NCI-H748 treated with DMSO at 0.1 percent for 48 hours (cell line): ENCODE measurements at places on chromosomes 3 and 15.

DNA sequence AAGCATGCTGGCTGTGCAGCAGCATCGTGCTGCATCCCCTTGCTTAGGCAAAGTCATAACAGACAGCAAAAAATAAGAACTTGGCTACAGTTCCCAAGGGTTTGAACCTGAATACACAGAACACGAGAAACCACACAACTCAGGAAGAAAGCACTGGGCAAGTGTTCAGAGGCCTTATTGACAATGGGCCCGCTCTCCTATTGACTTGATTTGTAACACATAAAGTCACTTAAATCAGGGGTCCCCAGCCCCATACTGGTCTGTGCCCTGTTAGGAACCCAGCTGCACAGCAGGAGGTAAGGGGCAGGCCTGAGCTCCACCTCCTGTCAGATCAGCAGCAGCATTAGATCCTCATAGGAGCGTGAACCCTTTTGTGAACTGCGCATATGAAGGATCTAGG, 145.1 kb downstream of the LSAMP start:
- no peak for DNase-seq

DNA sequence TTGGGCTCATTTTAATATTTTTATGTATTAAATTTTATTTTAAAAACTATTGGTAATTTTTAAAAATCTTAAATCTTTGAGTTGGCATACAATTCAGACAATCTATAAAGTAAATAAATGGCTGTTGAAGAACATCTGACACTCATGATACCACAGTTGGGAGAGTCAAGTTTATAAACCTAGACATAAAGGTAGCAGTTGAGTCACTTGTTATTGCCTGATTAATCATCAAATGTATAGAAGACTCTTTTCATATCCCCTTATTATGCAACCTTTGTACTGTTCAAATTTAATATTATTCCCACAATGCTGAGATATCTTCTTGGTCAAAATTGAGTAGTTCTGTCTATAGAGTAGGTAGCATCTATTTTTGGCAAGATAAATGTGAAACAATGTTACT, 19.6 kb downstream of the PAQR9 start:
- no peak for DNase-seq

DNA sequence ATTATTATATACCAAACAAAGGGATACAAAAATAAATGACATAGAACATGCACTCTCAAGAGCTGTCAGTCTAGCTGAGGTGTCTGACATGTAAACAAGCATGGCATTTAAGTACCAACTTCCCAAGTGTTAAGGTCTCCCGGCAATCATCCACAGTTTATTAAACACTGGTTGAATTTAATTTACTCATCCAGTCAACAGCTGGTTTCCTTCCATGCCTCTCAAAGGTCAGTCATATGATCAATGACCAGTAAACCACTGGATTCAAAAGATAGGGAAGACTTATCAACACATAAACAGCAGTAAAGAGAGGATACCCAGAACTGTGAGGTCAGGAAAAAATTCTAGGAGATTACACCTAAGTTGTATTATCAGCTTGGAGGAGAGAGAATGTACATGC, 80.4 kb downstream of the ADAM10 start:
- DNase-seq = no peak

- DNase-seq = no peak
Observed at GRCh38 chr3:59406943-59407342, 357.1 kb upstream of the CFAP20DC start.

- DNase-seq = no peak
Observed at GRCh38 chr3:5231487-5231886, 44.0 kb downstream of the EDEM1 start.

DNA sequence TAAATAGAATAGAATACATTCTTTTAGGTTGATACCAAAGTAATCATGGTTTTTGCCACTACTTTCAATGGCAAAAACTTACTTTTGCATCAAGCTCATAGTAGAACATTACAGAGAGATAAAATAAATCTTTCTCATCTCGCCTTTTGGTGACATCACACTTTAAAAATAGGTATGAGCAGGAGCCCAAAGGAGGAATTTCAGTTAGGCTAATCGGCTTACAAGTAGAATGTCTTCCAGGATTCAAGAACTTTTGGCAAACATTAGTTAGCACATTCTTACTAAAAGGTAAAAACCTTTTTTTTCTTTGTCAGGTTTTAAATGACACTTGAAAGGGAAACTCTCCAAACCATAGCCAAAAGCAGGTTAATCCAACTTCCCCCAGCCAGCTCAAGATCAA, 59.7 kb upstream of the CMSS1 start:
- DNase-seq = no peak

- no peak for DNase-seq
Observed at GRCh38 chr3:143152043-143152442, 32.5 kb downstream of the CHST2 start.

- no peak for DNase-seq
Observed at GRCh38 chr3:15161133-15161532, 44.9 kb upstream of the CAPN7 start.

DNA sequence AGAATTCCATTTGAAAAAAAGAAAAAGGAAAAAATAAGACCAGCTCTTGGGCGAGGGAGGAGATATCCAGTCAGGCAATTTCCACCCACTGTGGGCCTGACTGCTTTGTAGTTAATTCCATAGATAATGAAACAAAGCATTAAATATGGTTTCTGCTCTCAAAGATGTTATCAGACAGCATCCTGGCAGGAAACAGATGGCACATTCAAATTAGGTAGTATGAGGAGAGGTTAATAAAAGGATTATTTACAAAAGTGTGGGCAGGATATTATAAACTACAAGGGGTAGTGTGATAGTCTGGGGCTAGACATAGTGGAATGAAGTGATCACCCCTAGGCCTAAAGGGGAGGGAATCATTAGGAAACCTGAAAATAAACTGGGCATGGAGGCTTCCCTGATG, 193.2 kb downstream of the CLSTN2 start:
- DNase-seq = no peak

GRCh38 chr3:3117651-3118050, 7.5 kb upstream of the IL5RA start:
- no peak for DNase-seq

DNA sequence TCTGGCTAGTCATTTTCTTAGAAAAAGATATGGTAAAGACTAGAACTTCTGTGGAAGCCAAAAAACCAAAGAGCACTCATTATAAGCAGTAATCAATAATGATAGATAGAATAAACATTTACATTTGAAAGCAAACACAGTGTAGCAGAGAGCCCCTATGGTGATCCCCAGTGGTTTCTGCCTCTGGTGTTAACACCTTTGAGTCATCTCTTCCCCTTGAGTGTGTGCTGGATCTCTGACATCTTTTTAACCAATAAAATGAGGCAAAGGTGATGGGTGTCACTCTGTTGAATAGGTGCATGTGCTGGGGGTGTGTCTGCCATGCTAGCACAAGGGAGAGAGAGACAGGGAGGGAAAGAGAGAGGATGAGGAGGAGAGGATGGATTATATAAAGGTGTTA, 121.6 kb downstream of the TFG start:
- DNase-seq = no peak

DNA sequence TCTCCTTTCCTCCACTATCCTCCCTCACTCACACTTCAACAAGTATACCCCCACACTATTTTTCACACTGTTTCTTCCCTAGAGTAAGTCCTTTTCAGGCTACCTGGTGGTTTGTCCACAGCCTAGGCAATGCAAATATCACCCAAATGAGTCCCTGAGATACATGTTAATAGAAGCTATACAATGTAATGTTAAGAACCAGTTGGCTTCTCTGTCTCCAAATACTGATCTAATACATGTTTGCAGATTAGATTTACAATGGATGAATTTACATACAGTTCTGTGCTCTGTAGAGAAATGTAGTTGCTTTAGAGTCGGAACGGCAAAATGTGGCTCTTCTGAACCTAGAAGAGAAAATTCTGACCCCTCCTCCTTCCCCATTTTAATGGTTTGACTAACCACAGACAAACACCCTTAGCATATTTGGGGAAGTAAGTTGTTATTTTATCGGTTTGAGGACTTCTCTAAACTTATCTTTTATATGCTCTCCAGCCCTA, 63.6 kb upstream of the MBNL1 start:
- no peak for DNase-seq

- no peak for DNase-seq
Observed at GRCh38 chr3:184352897-184353545, 8.4 kb downstream of the CLCN2 start.

DNA sequence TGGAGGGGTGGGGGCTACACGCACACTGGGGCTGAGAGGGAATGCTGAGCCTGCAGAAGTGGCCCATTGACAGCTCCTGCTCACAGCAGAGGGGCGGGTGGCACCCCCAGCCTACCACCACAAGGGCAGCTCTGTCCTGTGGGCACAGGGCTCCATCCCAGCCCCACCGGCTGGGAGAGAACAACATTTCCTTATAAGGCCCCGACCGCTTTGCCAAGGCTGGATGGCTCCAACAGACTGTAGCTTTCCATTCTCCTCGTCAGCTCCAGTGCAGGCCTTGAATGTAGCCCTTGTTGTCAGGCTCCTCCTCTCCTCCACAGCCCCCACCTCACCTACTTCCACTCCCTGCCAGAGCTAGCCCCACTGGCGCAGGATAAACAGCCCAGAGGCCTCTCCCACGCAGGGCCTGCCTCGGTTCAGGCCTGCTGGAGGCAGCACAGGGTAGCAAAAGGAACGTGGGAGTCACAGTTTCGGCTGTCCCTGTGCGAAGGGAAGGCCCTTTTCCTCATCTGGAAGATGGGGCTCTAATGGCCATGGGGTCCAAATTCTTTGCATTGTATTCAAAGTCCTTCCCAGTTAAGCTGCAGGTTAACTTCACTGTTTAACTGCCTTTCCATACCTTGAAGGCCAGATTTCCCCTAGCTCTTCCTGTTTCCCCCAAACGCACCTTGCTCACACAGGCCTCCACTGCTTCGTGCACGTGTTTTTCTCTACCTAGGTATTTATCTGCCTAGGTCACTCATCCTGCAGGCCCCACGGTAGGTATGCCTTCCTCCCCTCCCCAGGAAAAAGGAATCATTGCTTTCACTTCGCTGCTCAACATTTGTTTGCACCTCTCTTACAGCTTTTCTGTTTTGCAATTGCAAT, 101.6 kb upstream of the LPP start:
- DNase-seq = no peak

DNA sequence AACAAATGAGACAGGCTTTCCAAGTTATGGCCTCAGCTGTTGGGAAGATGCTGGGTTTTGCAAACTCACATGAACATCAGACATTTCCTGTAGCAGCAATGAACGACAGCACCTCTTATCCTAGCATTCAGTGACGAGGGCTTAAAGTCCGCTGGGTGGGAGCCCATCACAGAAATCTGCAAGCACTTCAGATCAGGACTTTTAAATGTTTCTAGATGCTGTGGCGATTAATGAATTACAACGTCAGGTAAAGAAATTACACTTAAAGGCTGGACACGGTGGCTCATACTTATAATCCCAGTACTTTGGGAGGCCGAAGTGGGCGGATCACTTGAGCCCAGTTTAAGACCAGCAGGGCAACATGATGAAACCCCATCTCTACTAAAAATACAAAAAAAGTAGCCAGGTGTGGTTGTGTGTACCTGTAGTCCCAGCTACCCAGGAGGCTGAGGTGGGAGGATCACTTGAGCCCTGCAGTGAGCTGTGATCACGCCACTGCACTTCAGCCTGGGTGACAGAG, 3.9 kb downstream of the AEN start:
- DNase-seq = no peak

DNA sequence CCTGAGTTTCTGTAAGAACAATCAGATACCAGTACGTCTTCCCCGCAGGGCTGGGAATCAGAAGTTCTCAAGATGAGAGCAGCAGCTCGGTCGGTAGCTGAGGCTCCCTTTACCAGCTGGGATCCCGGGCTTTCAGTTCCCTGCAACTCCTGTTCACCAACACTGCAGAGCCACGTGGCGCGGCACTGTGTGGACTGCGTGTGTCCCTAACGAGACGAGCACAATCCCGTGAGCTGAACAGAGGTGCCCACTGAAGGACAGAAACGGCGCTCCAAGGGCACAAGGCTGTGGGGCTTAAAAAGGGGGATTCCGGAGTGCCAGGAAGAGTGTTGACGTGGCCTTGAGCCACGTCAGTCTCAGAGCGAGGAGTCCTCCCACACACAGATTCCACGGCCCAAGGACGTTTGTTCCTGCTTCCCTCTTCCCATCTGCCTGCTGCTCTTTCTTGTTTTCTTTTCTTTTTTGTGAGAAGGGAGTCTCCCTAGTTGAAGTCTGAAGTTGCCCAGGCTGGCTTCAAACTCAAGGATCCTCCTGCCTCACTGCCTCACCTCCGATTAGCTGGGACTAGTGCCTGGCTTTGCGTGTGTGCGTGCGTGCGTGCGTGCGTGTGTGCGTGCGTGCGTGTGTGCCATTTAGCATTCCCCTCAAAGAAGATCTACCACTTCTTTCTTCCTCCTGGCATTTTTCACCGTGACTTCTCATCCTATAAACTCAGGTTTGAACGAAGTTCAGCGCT, 37.1 kb upstream of the RPL35A start:
- DNase-seq = no peak

DNA sequence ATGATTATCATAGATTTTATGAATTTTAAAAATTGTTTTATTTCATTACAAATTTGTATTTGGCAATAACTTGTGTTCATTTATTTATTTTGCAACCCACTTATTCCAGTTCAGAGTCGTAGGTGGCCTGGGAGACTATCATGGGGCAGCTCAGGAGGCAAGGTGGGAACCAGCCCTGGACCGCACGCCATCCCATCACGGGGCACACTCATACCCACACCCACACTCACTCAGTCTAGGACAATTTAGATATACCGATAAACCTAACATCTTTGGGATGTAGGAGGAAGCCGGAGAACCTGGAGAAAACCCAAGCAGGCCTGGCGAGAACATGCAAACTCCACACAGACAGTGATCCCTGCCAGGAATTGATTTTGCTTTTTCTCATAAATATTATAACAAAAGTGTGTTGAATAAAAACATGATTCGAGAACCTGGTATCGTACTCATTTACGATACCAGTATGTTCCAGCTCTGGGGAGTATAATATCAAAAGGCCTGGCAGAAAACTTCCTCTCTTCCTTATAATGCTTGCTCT, 205.3 kb downstream of the NFKBIZ start:
- no peak for DNase-seq

GRCh38 chr3:134337511-134338200, 36.6 kb downstream of the AMOTL2 start:
- no peak for DNase-seq

DNA sequence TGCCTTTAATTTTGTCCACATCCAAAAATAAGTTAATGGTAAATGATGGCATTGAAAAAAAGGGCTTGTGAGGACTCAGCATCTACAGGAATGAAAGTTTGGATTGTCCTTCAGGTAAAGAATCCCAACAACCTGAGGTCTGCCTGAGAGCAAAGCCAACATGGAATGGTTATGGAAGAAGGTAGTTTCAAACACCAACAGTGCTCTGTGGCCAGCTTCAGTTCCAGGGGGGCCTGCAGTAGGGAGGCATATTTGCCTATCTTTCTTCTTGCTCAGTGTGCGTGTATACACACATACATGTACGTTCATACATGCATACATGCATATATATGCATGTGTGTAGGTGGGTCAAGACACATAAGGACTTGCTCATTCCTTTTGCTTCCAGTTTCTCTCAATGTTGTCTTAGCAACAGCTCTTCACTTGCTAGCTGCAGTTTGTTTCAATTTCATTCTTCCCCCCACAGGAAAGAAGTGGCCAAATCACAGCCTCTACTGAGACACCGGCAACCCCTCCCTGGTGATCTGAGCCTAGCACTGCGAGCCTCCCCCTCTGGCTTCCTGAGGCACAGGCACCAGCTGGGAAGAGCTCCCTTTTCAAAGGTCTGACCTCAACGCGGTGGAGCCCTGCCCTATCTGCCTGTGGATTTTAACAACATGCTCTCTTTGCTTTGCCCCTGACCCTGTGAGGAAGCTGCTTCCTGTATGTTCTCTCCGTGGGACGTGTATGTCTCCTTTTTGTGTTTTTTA, 146.2 kb downstream of the KLF13 start:
- no peak for DNase-seq
